ENCODE measurements at places on chromosomes 7 and 10. TPM values are rescaled to one million over a fixed set of nuclear protein-coding genes. Genes with fewer than 3 reads are reported as not detected.
A peak's percentile ranks its signal among the peaks of the same experiment; 100 is the strongest.

Gene SCIN
- 0.32 TPM for total RNA-seq

GRCh38 chr7:29332042-29332811 lies 137.7 kb downstream of the CHN2 start:
- DNase-seq = no peak

Gene FFAR4
- total RNA-seq = not detected

- peak; percentile 61 for DNase-seq
Measured at GRCh38 chr7:92851732-92852131, 15.4 kb upstream of the CDK6 start.

Gene LGI1
- total RNA-seq = not detected

GRCh38 chr7:70036695-70037094 lies 438.4 kb downstream of the AUTS2 start:
- no peak for DNase-seq

GRCh38 chr10:5447056-5447455 lies 34.7 kb downstream of the NET1 start:
- DNase-seq = peak; percentile 75

DNA sequence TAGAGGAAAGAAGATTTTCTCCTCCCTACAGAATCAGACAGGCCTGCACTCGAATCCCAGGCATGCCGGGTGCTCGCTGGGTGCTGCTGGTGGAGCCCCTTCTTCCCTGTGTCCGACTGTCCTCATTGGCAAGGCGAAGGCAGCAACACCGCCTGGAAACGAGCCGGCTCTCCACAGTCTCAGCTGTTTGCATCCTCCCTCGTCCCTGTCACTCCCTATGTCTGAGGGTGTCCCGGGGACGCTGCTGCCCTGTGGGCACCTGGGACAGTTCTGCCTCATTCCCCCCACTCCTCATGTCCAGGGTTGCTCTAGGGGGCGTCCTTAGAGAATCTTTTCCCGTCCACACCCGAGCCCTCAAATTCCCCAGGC lies 31.6 kb upstream of the TMEM72 start:
- no peak for DNase-seq

Gene AKR1C8
- total RNA-seq = not detected

- DNase-seq = peak; percentile 74
Measured at GRCh38 chr10:6279540-6280267, 77.0 kb downstream of the PFKFB3 start.

Gene NDUFB2
- total RNA-seq = 236 TPM

All from GM23248 (cell line).